ENCODE measurements at places on chromosomes 1 and 21.
A peak's percentile ranks its signal among the peaks of the same experiment; 100 is the strongest.

GRCh38 chr1:156746728-156747631, 4.5 kb downstream of the HDGF start:
- DNase-seq: peak; percentile 22

GRCh38 chr1:177573901-177574300, 396.0 kb downstream of the SEC16B start:
- no peak for DNase-seq

DNA sequence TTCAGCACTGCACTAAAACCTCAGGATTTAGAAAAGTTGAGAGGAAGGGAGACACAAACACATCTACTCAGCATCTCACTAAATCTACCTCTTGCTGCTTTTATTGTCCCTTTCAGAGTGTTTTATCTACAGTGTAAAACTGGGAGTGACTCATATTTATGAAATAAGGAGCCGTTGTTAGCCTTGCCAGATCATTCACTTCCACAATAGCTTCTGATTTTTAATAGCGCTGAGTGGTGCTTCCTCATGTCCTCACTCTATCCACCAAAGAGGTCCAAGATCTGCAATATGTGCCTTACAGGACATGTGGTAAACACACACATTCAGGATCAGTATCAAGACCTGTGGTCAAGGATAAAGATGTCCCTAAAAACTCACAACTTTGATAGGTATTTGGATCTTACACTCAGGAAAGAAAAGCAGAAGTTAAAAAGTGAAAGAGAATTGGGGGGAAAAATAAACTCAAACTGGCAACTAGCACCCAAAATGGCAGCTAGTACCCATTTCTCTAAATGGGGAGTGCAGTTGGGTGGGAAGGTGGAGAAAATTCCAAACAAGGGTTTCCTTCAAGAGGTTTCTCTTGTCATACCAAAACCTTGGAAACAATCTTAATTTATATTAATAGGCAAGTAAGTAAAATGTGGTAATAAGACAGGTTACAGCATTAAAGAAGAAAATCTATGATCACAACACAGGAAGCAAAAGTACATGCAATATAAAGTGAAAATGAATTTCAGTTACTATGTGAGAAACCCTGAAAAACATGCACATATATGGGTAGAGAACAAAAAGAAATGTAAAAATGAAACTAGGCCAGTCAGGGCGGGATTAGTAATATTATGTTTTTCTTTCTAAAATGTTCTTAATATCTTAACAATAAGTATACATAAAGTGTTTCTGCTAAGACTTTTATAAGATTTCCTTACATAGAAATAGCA, 15.9 kb downstream of the DUSP10 start:
- no peak for DNase-seq

DNA sequence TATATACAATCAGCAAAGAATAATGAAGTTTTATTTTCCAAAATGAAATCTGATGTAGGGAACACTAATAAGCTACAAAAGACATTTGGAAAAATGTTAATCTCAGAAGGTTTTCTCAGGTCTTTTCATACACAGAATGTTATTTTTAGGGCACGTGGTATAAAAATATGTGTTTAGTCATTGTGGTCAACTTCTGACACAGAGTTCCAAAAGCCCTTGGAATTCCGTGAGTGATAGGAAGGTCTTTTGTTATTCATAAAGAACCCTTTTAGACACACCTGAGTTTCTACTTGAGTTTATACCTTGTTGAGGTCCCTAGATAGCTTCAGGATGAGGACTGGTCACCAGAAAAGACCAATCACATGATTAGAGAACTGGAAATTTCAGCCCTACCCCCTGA, 277.6 kb upstream of the NCAM2 start:
- no peak for DNase-seq

- no peak for DNase-seq
Measured at GRCh38 chr1:203673550-203674411, 47.1 kb downstream of the ATP2B4 start.

GRCh38 chr1:233473549-233474204, 140.2 kb upstream of the KCNK1 start:
- DNase-seq: no peak

DNA sequence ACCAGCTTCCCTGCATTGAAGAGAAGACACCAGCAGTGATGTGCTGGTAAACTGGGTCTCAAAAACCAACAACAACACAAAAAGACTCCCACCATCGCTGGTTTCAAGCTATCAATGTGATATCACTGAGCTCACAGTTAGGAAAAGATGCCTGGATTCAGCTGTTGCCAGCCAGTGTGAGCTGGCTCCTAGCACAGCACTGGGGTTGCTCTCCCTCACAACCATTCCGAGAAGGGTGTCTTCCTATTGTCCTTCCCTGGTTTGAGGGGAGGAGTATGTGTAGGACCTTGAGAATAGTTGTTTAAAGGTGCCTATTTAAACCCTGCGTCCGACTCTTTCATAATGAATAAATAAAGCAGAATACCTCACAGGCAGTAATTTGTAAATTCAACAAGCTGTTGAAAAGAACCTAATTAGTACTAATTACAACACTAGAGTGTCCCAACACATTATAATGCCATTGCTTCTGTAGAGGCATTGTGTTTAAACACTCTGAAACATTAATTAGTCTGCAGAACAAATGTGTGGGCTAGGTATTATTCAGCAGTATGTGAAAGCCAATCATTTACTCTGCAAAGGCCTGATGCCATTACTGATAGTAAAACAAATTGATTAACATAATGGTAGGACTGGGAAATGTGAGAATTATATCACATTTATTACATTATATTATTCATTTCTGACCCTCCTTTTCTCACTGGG, 17.2 kb downstream of the NIBAN1 start:
- DNase-seq: no peak

GRCh38 chr1:119554183-119554582, 47.2 kb downstream of the HSD3B1 start:
- DNase-seq: peak; percentile 31

- DNase-seq: no peak
Measured at GRCh38 chr1:56411484-56412180, 167.7 kb downstream of the PLPP3 start.

- DNase-seq: no peak
Measured at GRCh38 chr1:30618335-30618747, 105.0 kb downstream of the MATN1 start.

DNA sequence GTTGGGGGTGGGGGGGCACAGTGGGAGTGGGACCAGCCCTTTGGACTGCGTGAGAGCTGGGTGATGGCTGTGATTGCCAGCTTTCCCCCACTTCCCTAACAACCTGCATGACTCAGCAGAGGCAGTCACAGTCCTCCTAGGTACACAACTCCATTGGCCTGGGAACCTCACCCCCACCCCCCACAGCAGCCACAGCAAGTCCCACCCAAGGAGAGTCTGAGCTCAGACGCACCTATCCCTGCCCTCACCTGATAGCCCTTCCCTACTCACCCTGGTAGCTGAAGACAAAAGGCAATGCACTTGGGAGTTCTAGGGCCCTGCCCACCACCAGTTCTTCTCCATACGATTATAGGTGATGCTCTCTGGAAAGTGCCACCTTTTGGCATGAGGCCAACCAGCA, 188.9 kb downstream of the ZNF648 start:
- no peak for DNase-seq

DNA sequence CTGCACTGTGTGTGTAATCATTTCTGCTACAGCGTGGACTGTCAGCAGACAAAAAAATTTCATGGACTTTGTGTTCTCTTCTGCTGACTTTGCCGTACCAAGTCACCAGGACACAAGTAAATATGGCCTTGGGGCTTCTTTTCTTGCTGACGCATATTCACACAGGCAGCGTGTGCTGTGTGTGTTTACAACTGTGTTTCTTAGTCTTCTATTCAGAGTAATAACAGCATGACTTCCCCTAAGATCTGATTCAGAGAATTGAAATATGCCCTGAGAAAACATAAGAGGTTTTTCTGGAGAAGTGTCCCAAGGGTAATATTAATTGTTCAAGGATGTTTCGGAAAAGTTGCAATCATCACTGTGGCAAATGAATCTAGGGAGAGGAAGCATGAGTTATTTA, 47.1 kb upstream of the DYNLT5 start:
- DNase-seq: no peak

DNA sequence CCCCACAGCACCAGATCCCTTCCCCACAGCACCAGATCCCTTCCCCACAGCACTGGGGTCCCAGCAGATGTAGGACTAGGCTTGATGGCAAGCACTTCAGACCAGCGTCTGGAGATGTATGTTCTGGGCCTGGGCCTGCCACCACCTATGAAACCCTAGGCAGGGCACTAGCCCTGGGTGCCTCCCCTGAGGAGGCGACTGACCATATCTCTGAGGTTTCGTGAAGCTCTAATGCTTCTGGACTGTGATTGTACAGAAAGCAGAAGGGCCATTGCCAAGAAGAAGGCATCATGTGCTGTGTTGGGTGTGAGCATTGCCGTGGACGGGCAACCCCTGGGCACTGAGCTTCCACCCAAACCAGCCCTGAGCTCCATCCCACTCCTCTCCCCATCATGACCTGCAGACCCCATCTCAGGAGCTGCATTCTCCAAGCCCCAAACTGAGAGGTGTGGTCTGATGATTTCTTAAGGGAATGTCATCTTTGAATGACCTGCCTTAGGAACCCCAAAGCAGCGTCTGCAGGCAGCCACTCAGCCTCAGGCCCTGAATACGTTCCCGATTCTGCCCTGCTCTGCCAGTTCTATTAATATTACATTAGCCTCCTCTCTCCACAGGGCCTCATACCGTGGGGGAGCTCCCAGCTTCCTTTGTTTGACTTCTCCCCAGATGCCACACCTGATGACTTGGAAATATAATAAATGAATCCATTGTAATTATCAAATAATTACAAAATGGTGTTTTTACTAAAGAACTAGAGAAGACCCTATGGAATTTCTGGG, 163.4 kb downstream of the TRIM33 start:
- no peak for DNase-seq

- DNase-seq: no peak
Measured at GRCh38 chr1:86887479-86888162, 26.3 kb downstream of the SELENOF start.

DNA sequence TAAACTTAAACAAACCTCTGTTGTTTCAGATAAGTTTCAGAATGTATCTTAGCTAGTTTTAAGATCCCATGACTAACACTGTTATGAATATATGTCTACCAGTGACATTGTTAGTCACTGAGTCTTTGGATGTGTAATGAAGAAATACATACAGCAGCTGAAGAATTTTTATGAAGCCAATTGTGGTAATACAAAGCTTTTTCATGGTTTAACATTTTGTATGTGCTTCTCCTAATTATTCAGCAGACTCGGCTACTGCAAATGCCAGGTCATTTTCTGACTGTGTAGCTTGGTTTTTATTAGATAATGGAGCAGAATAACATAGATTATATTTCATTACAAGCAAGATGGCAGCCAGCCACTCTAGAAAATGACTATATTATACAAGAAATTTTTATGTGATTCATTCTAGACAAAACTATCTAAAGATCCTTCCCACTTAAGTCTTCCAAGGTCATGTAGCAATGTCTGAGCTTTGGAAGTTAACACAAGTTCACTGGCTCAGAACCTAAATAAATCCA, 147.8 kb downstream of the TNFSF18 start:
- DNase-seq: no peak

Data from NCI-H1436 treated with DMSO at 0.1 percent for 48 hours (cell line).